Cardiac muscle cell (in vitro differentiated cells and primary cell): ENCODE measurements at places on chromosomes 4 and X. TPM values are rescaled to one million over a fixed set of nuclear protein-coding genes. Genes with fewer than 3 reads are reported as not detected.

DNA sequence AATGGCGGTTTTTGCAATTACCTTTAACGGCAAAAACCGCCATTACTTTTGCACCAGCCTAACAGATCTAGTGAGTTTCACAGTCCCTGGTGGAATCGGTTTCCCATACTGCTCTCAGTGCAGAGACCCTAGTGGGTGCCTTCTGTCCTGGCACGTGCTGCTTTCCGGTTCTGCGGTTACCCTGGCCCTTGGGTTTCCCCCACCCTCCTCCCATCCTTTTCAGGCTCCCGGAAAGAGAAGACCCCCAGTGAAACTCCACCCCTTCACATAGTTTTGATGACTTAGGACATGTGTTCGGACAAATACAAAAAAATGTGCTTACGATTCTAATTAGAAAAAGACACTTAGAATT, 36.9 kb downstream of the NLGN3 start:
- no peak for DNase-seq

DNA sequence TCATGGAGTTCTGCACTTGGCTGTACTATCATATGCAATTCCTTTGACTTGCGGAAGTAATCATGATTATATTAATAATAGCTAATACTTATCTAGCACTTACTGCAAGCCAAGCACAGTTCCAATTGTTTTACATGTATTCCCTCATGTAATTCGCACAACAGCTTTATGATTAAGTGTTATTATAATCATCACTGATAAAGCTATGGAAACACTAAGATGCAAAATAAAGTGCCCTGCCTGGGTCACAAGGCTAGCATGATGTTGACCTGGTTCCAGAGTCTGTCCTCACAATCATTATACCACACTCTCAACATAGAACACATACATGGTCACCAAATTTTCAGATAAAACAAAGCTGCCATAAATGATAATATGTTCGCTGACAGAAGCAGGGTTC, 234.6 kb downstream of the FMR1NB start:
- DNase-seq, result no peak

DNA sequence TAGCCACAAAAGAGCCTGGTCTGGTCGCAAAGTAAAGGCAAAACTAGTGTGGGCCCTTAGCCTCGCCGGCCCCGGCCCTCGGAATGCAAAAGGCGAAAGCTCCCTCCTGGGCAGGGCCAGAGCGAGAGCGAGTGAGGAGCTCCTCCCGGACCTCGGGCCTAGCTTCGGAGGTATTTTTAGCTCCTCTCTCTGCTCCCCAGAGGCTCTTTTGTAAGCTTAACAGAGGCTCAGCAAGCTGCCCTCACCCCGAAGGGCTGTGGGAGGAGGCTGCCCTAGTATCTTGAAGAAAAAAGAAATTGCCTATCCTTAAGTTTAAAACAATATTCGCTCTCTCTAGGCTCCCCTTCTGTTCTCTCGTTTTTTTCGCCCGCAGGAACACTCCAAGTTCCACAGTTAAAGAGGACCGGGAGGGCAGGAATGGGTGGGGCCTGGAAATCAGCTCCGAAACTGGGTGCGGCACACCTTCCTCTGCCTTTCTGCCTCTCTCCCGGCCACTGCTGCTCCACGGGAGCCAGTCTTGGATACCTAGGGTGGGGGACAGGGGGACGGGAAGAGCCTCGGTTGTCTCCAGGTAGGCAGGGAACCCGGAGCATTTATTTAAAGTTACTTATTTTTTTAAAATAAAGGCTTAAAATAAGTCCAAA, 12.1 kb downstream of the HAND2 start:
- peak; percentile 87 for DNase-seq

The HSD17B13 gene
- 1.0 TPM in 1 of 2 replicates, not detected in the other for polyA plus RNA-seq

- no peak for DNase-seq
These were observed 107.8 kb downstream of the ANK2 start for GRCh38 chr4:113157086-113157857.

DNA sequence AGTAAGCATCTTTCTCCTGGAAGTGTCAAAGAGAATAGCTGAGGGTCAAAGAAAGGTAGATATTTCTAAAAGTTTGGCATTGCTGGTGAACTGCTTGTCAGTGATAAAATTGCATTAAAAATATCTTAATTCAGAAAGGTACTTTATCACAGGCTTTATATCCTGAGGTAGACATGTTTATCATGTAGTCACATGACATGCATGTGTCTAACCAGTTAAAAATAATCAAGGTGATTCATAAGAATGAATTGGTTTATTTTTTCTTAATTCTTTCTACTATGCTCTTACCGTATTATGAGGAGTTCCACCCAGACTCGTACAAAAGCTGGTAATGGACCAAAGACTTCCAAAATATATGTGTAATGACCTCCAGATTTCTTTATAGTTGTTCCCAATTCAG, 6.1 kb downstream of the SLC7A11 start:
- no peak for DNase-seq

DNA sequence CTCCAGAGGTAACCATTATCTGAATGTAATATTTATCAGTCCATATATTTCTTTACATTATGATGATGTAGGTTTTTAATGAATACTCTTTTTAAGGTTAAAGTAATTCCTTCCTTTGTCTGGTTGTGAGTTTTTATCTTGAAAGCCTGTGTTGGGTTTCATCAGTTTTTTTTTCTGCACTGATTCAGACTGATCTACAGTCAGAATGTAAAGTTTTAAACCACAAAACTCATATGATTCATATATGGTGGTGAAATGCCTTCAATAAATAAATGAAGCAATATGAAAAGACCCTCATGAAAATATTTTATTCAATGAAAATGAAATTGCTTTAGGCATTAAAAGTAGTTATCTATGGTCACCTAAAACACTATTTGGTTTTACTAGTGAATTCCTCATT, 47.1 kb downstream of the SORBS2 start:
- DNase-seq, result no peak

- DNase-seq, result no peak
These were observed 63.3 kb upstream of the RXFP1 start for GRCh38 chr4:158458271-158458895.

DNA sequence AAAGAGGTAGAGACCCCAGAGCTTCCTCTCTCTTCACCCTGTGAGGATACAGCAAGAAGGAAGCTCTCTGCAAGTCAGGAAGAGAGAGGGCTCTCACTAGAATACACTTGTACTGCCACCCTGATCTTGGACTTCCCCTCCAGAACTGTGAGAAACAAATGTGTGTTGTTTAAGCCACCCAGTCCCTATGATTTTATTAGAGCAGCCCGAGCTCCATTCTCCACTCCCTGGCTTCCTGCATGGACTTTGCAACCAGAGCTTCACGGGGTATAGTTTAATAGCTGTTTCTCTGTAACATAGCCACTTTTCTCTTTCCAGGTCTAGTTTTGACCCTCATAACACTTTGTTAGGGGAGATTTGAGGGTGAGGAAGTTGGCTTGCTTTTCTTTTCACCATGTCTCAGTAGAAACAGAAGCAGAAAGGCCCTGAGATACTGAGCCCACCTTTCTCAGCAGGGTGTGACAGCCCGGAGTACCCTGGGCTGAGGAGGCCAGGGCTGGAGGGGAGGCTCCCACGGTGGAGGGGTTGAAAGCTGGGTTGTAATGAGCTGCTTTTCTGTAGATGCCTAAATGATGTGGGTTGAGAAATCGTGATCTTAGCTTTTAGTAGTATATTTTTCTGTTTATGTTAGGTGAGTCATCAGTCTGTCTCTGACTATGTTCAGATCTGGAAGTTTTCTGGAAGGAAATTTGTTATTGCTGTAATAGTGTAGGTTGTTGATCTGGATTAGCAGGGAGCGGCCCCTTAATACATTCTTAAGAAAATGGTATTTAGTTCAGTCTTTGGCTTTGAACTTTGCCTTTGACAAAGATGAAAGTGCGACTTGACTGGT, 118.6 kb downstream of the PTTG2 start:
- DNase-seq, result peak; percentile 78

The IL1RAPL2 gene
- polyA plus RNA-seq, result not detected in 2 replicates

DNA sequence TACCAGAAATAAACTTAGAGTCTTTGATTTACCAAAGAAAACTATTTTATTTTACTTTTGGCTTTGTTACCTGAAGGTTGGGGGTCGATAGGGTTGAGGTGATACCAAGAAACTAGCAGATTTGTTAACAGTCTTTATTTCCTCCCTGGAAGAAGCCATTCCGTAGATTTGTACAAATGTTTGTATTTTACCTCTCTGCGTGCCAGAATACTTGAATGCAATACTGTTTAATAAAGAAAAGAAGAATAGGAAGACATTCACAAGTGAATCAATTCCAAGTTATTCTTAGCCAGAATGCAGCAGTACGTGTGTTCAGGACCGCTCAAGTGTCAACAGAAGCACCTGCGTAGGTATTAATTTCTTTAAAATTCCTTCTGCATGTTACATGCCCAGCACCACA, 260.3 kb upstream of the TENM3 start:
- no peak for DNase-seq

The TREX2 gene
- polyA plus RNA-seq, result not detected in 2 replicates

The CHRNA9 gene
- polyA plus RNA-seq, result not detected in 2 replicates

DNA sequence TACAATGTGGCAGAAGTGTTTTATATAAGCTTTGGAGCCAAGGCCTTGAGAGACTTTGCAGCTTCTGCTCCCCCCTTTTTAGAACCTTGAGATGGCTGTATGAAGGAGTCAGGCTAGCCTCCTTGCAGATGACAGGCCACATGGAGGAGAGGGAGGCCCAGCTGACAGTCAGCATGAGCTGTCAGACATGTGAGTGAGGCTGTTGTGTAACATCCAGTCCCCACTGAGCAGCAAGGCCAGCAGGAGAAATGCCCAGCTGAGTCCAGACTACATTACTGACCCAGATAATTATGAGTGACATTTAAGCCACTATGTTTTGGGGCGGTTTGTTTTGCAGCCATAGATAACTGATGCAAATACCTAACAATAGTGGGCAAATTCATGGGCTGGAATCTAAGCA, 515.3 kb upstream of the ARX start:
- no peak for DNase-seq

DNA sequence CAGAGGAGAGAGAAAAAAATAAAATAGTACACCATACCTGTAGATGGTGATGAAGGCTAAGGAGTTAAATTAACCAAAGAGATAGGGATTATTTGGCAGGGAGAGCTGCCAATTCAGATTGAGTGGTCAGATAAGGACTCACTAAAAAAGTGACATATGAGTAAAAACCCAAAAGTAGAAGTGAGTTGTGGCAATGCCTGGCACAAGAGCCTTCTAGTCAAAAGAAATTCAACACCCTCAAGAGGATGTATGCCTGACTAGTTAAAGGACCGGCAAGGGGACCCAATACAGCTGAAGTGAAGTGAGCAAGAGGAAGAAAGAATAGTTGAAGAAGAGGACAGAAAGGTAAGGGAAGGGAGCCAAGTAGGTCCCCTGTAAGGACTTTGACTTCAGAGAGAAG, 34.9 kb downstream of the ELF2 start:
- no peak for DNase-seq

- DNase-seq, result no peak
These were observed 29.7 kb upstream of the LCORL start for GRCh38 chr4:18051281-18051680.

The NMU gene
- polyA plus RNA-seq, result 3.4 and 5.2 TPM in 2 replicates

- no peak for DNase-seq
These were observed 395.1 kb downstream of the RAB28 start for GRCh38 chr4:13088726-13089658.

GRCh38 chr4:79048878-79049277, 109.6 kb upstream of the PAQR3 start:
- DNase-seq, result no peak

DNA sequence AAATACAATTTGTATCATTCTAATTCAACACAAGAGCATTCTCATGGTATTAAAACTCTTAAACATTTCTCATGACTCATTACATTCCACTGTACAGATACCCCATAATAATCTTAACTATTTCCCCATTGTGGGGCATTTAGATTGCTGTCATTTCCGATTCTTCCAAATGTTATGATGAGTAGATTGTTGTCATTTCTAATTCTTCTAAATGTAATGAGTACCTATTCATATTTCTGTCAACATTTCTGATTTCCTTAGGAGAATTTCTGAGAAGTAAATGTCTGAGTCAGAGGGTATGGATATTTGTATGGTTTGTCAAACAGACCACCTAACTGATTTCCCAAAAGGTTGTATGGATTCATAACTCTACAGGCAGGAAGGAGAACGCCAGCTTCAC, 8.3 kb downstream of the S100G start:
- peak; percentile 37 for DNase-seq

The CXXC4 gene
- 10.6 and 19.3 TPM in 2 replicates for polyA plus RNA-seq

The NSUN7 gene
- polyA plus RNA-seq, result 3.4 and 12.4 TPM in 2 replicates

The SCML2 gene
- 8.4 and 14.5 TPM in 2 replicates for polyA plus RNA-seq

DNA sequence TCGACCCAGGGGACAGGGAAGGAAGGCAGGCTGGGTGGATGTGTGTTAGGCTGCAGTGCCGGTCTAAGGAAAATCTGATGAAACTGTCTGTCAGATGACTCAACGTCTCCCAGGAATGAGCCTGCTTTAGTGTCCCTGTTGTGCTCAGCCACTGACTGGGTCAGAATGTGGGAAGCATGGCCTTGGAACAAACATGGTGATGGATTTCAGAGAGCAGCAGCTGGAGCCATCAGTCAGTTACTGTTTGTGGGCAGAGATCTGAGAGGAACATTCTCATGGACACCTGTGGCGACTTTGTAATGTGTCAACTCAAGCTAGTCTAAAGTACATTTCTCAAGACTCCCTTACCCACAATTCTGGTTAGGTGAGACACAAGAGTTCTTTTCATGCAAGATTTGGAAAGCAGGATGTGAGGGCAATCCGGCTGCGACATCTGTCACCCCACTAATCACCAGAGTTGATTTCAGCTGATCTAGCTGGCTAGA, 63.2 kb downstream of the ANAPC10 start:
- peak; percentile 63 for DNase-seq
